ENCODE measurements at places on chromosomes 5 and 9.

- DNase-seq = no peak
Observed at GRCh38 chr5:56112526-56113121, 117.9 kb upstream of the IL6ST start.

- DNase-seq = peak; percentile 7
Observed at GRCh38 chr5:102713682-102714231, 41.3 kb upstream of the PAM start.

DNA sequence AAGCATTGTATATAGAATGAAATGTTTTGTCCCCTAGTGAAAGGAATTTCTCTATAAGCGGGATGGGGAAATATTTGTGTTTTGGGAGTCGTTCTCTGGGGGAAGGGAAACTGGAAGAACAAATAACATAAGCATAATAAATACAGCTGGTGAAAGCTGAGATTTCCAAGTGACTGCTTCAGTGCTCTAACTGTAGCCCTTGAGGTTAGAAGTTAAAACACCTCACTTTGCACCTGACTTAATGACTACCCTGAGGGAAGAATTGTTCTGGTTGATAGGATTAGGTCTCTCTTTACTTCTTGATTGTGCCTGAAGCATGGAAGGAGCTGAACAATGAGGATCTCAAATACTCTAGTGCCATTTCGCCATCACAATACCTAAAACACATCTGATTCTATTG lies 307.4 kb downstream of the MAN2A1 start:
- DNase-seq = no peak

DNA sequence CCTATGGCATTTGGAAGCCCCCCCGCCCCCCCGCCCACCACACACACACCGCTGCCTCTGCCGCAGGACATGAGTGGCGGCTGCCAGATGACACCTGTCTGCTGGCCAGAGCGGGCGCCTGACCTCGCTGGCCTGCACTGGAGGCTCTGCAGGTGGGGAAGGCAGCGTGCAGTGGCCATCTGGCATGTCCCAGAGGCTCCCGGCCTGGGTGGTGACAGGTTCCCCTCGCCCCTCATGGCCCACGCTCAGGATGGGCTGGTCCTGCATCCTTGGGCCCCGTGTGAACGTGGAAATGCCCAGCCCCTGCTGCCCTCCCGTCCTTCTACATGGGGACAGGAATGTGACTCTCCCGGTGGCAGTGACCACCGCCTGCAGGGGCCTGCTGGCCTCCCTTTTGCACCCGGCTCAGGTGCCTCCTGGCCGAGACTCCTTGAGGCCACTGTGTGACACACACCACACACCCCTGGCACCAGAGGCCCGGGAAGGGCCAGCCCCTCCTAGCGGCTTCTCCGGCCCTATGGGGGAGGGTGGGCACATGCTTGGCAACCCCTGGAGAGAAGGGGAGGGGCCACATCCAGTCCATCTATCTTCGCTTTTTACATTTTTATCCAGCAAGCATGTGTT lies 30.3 kb downstream of the IRX4 start:
- no peak for DNase-seq

GRCh38 chr5:82594097-82594496 lies 315.9 kb upstream of the RPS23 start:
- no peak for DNase-seq

DNA sequence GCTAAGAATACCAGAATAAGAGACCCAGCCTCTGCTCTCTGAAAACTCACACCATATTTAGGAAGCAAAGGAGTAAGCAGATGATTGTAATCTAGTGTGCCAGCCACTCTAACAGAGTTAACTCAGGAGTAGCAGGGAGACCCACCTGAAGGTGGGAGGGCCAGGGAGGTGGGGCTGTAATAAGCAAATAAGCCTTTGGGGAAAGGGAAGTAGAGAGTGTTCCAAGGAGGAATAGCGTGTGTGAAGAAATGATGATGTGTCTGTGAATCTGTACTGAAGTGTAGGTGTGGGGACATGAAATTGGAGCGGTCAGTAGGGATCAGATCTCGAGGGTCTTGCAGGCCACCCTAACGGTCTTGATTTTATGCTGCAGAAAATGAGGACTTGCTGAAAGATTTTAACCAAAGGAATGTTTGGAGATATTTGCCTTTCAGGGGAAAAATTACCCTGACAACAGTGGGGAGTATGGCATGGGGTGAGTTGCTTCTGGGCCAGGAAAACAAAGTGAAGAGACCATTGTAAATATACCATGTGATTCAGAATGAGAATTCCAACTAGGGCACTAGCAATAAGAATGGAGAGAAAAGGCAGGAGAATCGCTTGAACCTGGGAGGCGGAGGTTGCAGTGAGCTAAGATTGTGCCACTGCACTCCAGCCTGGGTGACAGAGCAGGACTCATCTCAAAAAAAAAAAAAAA lies 44.1 kb upstream of the FSD1L start:
- no peak for DNase-seq

DNA sequence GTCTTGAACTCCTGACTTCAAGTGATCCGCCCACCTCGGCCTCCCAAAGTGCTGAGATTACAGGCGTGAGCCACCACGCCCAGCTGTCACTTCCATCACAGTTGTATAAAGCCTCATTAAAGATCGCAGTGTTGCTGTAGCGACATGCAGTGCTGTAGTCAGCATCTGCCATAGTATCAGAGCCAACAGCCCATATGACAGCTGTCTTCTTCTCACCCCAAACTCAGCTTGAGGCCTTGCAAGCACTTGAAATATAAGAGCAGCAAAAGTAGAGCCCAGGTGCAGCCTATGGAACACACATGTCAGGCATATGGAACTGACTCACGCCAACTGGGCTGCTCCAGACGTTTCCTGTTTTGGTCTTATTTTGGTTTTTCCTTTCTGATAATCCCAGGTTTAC lies 167.8 kb downstream of the TRIO start:
- DNase-seq = no peak

Measured in stromal cell of bone marrow (primary cell).